Activated CD4-positive, alpha-beta T cell treated with anti-CD3 and anti-CD28 coated beads for 36 hours (primary cell): ENCODE measurements at places on chromosomes 2 and 18. TPM values are rescaled to one million over a fixed set of nuclear protein-coding genes. Genes with fewer than 3 reads are reported as not detected.

Gene STPG4
- 0.23 TPM for total RNA-seq

Gene TNFAIP6
- not detected for total RNA-seq

Gene CLEC4F
- not detected for total RNA-seq

Gene B3GNT2
- total RNA-seq, result 28.6 TPM

Gene RAB6D
- not detected for total RNA-seq

Gene APCDD1
- total RNA-seq, result not detected

Gene DSG1
- total RNA-seq, result not detected

Gene ANKRD53
- not detected for total RNA-seq

Gene PPP1R7
- total RNA-seq, result 129 TPM

Gene TUBA4B
- total RNA-seq, result not detected

Gene ZFAND2B
- total RNA-seq, result 21.5 TPM

GRCh38 chr2:44959855-44960254 is 18.4 kb downstream of the SIX3 start:
- no peak for DNase-seq

DNA sequence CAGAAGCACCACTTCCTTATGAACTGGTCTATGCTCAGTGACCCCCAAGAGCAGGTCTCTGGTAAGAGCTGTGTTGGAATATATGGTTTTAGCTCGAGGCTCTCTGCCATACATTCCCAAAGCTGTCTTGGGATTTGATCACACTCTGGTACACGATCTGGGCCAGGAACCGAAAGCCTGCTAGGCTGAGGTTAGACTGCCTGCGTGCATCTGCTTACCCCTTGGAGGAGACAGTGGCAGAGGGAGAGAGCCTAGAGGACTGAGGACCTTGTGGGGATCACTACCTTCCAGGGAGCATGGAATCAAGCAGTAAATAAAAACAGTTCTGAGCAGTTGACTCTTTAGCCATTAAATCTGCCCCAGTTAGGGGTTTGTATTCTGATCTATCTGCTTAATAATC is 63.7 kb downstream of the ZNF532 start:
- no peak for DNase-seq

GRCh38 chr2:223027442-223027841 is 24.5 kb upstream of the KCNE4 start:
- DNase-seq, result no peak

DNA sequence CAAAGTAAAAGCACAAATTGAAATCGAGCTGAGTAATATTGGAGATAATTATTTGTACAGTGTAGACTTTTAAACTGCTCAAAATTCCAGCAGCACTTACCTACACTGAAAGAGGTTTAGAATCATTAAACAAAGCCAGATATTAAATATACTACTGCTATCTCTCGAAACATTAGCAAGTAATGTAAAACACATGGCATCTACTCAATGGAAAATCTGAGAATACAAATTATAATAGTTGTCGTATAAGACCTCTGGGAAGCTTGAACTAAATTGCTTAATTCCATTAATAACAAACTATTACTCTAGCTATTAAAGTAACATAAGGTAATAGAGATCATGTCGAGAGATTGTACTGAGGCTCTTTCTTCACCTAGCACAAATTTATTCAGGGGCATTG is 108.9 kb downstream of the KLHL29 start:
- DNase-seq, result no peak

DNA sequence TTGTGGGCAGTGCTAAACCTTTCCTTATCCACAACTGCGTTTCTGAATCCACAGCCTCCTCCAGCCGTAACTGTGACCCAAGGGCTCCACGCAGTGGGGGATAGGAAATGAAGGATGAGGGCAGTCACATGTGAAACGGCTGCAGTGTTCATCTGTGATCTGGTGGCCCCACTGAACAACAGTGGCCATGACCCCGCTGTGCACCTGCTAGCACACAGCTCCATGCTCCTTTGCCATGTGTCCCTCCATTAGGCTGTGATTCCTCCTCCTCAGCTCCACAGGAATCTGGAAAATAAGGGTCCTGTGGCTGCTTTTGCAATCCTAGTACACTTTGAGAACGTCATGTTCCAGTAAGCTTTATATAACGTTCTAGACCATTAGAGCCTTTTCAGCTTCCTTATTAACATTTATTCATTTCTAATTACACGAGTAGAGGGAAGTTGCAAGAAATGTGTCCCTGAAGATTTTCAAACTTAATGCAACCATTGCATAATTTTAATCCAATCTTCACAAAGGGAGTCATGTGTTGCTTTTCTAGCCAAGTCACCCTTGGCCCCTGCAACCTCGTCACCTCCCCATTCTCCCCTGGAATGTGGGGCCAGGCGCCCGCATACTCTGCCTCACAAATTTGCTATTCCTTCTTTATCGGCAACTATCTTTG is 7.1 kb upstream of the NAPG start:
- no peak for DNase-seq

GRCh38 chr2:113709022-113709421 is 47.4 kb downstream of the SLC35F5 start:
- no peak for DNase-seq

GRCh38 chr2:241767464-241768250 is 9.0 kb upstream of the GAL3ST2 start:
- DNase-seq, result no peak

GRCh38 chr2:17195016-17195415 is 323.2 kb downstream of the RAD51AP2 start:
- DNase-seq, result no peak

GRCh38 chr18:46814399-46814798 is 57.5 kb upstream of the ST8SIA5 start:
- no peak for DNase-seq

DNA sequence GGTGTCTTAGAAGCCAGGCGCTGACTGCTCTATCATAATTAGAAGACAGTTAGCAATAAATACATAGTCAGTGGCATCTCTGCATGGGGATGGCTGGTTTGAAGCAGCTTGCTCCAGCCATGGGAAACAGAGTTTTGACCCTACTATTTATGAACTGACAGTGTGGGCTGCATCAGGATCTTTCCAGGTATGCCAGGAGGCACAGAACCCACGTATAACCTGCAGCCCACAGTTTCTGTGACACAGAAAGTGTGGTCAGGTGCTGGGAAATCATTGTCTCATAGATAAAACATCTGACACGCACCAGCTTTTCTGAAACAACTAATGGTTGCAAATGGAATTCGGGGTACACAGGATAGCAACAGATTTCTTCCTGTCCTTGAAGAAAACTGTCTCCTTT is 34.7 kb downstream of the INPP4A start:
- peak; percentile 56 for DNase-seq

DNA sequence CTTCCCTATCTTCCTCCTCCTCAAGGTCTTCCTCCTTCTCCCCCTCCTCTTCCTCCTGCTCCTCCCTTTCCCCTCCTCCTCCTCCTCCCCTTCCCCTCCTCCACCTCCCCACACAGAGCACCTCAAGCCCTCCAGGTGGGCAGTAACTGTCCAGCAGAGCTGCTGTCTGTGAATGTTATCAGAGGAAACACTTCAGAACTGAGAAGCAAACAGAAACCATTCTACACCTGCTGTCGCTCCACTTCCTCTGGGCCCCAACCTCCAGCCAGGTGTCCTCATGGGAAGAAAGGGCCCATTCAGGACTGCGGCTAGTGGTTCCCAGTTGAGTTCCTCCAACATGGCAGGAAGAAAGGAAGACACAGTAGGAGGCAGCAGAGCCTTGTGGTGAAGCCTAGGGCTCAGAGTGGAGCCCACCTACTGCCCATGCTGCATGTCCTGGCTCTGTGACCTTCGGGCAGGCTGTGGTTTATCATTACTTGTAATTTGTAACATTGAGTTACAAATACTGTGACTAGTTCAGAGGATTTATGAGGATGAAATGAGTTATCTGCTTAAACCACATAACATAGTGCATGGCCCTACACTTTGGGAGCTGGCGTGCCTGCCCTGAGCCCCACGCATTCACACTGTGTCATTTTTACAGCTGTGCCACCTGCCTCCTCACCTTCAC is 165.9 kb upstream of the ID2 start:
- DNase-seq, result peak; percentile 53

- no peak for DNase-seq
Observed at GRCh38 chr2:101432411-101433181, 42.3 kb downstream of the RFX8 start.

DNA sequence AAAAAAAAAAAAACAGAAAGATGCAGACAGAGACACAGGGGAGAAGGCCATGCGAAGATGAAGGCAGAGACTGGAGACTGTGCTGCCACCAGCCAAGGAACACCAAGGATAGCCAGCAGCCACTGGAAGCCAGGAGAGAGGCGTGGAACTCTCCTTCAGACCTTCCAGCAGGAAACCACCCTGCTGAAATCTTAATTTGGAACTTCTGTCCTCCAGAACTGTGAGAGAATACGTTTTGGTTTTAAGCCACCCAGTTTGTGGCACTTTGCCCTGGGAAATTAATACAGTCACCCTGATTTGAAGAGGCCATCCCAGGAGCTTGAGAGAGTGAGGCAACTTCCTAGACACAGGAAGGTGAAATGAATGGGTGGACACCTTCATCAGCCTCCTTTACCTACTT is 93.7 kb downstream of the IRS1 start:
- DNase-seq, result no peak

DNA sequence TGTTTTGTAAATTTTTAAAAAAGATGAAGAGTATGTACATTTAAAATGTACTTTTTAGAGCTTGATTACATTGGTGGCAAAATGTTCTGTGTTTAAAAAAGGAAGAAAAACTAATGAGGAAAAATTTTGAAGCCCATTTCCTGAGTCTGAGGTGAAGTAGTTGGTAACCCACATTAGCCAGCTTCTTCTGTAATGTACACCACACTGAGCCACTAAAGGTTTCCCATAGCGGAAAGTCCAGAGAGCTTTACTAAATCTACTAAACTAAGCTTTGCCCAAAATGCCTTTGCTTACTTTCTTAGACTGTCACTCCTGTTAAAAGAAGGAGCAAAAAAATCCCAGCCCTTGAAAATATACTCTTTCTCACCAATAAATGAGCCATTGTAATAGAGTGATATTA is 804.8 kb upstream of the ZEB2 start:
- no peak for DNase-seq

DNA sequence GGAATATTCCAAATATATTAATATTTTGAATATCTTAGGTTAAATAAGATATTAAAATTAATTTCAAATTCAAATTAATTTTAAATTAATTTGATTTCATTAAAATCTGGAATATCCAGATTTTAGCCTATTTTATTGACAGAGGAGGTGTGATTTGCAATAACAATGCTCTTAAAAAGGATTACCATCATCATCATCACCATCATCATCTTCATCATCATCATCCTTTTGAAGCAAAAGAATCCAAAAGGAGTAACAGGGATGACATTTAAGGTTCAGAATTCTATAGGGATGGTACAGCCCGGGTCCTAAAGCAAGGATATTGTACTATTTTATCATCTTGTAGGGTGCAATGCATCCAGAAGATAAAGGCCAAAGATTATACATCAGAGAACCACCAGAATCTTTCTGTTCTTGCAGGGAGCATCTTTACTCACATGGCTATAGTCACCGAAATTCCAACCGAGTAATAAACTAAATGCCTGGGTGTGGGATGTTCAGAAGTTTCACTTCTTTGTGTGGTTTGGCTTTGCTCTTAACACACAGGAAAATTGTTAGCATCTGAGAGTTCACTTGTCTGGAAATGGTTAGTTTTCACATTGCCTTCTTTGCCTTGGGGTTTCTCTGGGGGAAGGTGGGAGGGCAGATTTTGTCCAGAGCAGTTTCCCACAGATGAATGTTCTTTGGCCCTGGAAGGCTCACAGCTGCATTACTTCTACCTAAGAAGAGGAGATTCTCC is 99.1 kb upstream of the ITGA6 start:
- DNase-seq, result no peak

GRCh38 chr2:120536141-120536540 is 190.2 kb downstream of the INHBB start:
- DNase-seq, result no peak

GRCh38 chr18:34873986-34874580 is 164.0 kb downstream of the DTNA start:
- no peak for DNase-seq

- DNase-seq, result no peak
Observed at GRCh38 chr2:112643488-112643887, 2.3 kb upstream of the SLC20A1 start.

DNA sequence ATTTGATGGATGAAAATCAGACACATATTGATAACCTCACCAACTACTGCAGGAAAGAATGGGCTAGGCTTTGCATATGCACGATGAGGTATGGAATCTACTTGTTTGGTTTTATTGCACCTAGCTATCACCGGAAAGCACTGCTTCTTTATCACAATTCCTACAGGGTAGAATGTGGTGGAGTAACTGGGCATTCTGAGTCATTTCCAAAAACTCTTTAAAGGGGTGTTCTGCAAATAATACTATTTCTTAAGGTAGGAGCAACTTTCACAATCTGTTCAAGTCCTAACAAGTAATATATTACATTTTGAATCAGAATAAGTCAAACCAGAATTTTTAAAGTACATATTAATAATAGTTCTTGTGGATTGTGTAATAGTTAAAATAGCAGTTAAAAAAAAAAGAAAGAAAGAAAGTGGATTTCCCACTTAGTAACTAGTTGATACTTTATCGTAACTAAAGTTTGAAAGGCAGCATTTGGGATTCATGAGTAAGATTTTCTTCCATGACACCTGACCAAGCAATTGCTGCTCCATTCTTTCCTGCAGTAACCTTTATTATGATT is 40.5 kb downstream of the INO80C start:
- DNase-seq, result no peak

DNA sequence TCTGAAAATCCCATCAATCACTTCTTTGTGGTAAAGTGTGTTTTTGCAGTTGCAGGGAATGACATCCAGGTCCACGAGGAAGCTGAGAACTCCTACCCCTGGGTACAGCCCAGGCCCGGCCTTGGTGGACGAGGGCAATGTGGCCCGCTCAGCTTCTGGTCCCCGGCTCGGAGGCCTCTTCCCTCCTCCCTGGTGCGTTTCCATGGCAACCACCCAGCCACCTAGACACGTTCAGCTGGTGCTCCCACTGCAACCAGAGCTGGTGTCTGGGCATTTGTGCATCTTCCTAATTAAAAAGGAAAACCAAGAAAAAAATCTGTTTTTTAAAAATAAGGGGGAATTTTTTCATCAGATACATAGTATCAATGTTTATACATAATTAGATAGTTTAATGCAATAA is 603.6 kb upstream of the SALL3 start:
- DNase-seq, result no peak

DNA sequence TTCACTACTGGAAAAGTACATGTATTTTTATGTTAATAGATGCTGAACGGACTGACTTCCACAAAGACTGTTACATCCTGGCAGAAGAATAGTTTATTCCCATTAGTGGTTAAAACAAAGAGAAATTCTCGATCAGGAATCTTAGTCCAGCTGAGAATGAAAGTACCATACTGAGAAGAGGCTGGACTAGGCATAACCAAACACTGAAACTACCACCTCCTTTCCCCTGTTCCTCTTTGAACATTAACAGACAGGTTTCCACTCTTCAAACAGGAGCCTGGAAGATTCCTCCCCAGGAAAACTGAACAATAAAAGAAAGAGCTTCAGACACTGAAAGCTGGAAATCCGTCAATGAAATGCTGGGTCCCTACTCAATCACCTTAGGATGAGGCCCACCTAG is 25.8 kb downstream of the LDAH start:
- no peak for DNase-seq

GRCh38 chr2:240429341-240429871 is 6.1 kb upstream of the GPC1 start:
- DNase-seq, result peak; percentile 4

GRCh38 chr2:30262716-30263309 is 31.5 kb downstream of the LBH start:
- no peak for DNase-seq
